ENCODE measurements at places on chromosomes 11 and 22.
A peak's percentile ranks its signal among the peaks of the same experiment; 100 is the strongest.

GRCh38 chr11:27385245-27385644 is 22.2 kb upstream of the CCDC34 start:
- no peak for DNase-seq

DNA sequence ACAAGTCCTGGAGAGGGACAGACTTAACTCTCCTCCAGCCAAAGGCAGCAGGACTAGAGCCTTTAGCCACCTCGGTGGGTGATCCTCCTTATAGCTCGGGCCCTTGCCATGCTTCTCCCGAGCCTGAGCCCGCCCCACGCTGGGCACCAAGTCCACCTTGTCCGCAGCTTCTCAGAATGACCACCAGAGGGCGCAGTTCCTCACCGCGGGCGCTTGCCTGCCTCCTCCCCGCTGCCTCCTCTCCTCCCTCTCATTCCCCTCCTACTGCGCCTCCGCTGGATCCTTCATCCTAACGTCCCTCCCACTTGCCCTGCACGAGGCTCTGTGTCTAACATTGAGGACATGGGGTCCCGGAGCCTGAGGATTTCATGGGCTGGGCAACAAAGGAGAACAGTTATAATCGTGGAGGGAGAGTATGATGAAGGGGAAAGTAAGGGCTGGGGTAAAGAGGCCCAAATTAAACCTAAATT is 11.3 kb upstream of the MOGAT2 start:
- no peak for DNase-seq

DNA sequence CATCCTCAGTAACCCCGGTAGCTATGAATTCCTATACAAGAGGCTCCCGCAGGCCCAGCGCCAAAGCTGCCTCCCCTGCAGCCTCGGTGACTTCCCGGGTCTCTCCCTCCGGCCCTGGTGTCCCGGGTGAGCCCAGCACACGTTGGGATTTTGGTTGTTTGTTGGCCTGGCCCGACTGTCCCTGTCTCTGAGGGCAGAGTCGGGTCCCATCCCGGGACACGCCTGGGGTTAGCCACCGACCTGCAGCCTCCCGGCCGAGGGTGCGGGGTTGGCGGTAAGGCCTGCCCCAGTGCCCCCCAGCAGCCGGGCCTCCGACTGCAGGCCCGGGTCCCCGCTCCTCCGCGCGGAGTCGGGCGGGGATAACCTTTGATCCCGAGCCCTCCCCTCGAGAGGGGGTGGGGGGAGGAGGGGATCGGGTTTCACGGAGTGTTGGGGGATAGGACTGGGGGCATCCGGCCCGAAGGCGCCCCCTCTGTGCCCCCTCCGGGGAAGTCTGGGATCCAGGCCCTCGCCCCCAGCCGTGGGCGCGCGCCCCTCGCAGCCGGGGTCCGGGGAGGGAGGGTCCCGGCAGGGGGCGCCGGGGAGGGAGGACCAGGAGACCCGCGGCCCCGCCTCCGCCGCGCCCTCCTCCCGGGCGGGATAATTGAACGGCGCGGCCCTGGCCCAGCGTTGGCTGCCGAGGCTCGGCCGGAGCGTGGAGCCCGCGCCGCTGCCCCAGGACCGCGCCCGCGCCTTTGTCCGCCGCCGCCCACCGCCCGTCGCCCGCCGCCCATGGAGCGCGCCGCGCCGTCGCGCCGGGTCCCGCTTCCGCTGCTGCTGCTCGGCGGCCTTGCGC is at the start of gene FBLN1:
Gene FBLN1 (plus strand): TSS at position 669 of the 835 bp plus-strand sequence. CDS start 103 bp downstream, at position 772.
- no peak for DNase-seq

- no peak for DNase-seq
Measured at GRCh38 chr11:95142431-95142830, 52.8 kb downstream of the ENDOD1 start.

DNA sequence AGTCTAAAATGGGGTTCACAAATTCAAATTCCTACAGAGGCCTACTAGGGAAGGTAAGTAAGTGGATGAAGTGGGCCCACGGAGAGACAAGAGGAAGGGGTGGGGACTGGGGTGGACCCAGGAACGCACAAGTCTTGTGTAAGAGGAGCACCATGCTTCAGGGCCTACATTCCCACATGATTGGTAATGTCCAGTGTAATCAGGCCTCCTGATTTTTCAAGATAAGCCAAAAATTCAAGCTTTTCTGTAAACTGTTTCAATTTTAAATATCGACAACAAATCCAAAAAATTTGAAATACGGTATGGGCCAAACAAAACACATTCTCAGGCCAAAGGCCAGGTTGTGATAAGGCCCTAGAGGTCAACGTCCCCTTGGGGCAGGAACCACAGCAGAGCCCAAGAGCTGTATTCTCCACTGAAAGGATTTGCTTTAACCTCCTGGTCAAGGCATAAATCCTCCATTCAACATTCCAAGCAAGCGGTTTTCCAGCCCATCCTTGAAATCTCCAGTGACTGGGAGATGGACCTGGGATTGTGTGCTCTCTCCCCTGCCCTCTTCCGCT is 116.4 kb downstream of the TRIM29 start:
- no peak for DNase-seq

- no peak for DNase-seq
Measured at GRCh38 chr11:17641792-17642350, 77.5 kb upstream of the MYOD1 start.

DNA sequence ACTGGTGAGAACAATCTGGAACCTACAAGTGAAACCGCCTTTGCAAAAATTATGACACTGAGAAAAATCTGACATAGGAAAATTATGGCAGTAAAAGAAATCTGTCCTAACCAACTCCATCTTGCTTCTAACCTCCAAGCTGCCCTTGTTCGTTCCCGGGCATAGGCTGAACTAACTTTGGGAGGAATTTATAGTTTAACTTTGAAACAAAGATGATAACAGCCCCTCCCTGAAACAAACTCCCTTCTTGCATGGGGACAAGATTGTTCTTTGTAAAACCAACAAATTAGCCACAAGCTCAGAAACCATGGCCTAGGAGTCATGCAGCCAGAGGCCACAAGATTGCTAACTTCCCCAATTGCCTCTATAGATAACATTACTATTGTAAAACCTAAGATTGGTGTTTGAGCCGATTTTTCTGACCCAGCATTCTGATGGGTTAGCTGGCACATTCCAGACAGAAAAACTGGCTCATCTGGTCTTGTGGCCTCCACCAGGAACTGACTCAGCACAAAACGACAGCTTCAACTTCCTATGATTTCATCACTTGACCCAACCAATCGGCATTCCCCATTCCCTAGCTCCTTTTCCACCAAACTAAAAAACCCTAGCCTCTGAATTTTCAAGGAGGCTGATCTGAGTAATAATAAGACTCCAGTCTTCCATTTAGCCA is 3.6 kb upstream of the CCDC81 start:
- DNase-seq, result no peak

- DNase-seq, result no peak
Measured at GRCh38 chr11:95134491-95134890, 44.8 kb downstream of the ENDOD1 start.

DNA sequence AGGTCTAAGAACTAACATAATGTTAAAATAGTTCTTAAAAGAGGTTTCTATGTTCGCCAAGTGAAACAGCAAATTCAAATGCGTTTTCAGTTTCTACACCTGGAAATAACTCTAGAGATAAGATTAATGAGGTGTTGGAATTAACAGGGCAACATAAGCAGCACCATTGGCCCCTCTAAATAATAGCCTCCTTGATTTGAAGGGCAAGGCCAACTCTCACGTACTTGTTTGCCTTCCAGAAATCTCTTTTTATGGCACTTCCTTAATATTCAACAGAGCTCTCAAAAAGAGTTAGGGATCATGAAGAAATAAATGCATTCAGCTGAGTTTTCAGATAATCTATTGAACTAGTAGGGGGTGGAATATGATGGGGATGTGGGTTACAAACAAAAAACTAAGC is 80.9 kb downstream of the AASDHPPT start:
- DNase-seq, result no peak

DNA sequence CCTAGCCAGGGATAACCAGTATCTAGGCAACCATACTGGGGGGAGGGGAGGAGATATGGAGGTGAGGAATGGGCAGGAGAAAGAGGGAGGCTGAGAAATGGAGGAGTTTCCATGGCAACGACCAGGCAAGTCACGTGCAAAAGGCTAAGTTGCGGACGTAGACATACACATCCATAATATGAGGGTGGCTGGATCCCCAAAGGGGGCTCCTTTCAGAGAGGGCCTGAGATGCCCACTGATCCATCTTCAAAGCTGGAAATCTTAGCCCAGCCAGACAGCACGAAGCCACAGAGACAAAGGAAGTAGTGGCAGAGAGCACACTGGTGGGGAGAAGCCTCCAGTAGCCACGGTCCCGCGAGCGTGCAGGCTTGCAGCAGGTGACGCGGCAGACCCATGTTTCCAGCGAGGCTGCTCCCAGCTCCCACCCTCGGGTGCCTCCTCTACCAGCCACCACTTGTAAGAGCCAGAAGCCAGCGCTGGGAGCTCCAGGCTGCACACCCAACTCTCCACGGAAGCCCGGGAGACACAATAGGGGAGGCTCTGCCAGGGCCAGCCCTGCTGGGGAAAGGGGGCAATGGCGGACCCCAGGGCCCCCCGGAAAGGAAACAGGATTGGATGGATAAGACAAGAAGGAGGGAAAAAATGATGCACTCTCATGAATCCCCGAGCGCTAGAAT is 938 bp downstream of the FXYD6 start:
- DNase-seq, result no peak

DNA sequence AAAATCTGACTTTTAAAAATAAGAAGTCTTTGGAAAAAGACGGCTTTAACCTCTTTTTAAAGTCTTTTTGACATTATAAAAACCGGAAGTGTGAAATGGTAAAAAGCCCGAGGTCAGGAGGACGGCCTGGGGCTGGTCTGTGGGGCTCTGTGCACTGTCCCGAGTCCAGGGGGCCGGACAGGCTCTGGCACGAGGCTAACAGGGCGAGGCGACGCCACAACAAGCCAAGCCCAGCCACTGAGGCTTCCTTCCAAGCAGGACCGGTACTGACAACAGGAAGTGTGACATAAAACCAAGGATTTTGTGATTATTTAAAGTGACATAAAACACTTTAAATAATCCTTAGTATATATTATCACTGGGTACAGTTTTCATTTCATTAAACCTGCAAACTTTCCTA is 39.2 kb downstream of the BRD1 start:
- no peak for DNase-seq

GRCh38 chr11:70368961-70369360 is 29.4 kb upstream of the CTTN start:
- DNase-seq, result no peak

- DNase-seq, result no peak
Measured at GRCh38 chr22:17753401-17753989, 20.8 kb downstream of the BID start.

- DNase-seq, result peak; percentile 90
Measured at GRCh38 chr11:1559111-1559951, 12.7 kb downstream of the DUSP8 start.

DNA sequence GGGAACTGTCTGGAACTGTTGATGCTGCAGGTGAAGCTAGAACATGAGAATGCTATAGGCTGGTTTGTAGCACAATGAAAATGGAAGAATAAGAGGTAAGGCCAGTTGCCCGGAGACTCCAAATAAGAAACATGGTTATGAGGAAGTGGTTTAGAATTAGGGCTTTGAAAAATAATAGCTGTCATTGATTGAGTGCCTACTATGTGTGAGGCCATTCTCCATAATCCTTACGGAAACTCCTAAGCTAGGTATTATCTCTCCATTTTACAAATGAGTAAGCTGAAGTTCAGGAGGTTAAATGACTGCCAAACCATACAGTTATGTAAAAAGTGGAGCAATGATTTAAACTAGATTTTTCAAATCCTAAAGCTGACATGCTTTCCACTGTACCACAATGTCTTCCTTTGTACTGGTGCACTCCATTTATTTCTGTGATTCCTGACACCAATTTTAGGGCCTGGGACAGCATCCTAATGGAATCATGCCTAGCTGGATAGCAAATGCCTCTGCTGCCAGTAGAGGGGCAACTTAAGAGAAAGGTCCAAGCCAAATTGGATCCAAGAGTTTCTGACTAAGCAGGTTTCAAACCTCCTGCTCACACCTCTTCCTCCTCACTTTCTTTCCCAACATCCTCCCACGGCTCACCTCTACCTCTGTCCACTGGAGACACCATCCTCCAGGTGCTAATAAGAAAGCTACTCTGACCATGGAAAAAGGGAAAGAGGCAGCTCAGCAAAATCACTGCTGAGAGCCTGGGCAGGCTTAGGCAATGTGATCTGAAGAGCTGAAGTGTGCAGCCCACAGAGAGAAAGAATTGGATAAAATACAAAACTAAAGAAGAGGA is 46.9 kb upstream of the PICALM start:
- DNase-seq, result no peak

- DNase-seq, result no peak
Measured at GRCh38 chr11:10606536-10607208, 38.2 kb upstream of the LYVE1 start.

GRCh38 chr11:9753021-9753420 is 89.1 kb downstream of the SWAP70 start:
- DNase-seq, result no peak

DNA sequence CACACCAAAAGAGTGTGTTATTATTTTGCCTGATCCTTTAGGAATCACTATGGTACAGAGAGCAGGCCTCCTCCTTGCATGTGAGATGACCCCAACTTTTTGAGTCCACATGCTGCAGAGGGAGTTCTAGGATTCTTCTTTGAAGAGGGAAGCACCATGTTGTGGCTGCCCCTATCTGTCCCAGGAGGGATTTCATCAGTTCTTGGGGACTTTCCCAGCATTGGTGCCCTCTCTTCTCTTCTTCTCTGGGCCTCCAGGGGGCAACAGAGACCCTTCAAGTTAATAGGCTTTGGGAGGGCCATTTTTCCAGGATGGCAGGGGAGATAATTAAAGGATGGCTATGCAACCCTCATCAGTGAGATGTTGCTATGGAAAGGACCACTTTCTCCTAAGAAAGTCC is 3.6 kb downstream of the MMP1 start:
- no peak for DNase-seq

GRCh38 chr11:116329354-116330090 is 443.3 kb downstream of the BUD13 start:
- no peak for DNase-seq

GRCh38 chr11:10602366-10602765 is 33.9 kb upstream of the LYVE1 start:
- no peak for DNase-seq

DNA sequence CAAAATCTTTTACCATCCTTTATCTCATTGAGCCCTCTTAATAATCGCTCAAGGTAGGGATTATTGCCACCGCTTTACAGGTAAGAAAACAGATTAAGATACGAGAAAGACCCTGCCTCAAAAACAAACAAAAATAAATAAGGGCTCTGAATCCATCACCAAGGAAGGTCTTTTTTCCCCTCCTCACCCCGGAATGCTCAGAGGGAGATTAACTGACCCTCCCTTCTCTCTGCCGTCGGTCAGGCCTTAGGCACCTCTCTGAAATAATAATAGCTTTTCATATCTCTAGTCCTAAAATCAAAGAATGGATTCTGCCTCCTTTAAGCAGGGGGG is 620 bp upstream of the ATG2A start:
- DNase-seq, result no peak

DNA sequence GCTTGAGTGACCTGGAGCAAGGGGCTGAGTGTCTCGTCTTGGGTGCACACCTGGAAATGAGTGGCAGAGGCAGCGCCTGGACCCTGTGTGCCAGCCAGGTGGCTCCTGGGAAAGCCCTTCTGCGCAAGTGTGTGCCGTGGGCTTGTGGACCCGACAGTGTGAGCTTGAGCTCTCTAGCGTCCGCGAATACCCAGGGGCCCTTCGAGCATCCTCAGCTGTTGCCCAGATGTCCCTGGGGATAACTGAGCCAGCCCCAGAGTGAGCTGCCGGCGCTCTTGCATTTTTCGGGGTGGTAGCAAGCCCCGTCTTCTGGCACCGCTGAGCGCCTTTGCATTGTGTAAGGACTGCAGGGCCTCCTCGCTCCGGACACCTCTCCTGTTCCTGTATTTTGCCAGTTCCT is 399.2 kb downstream of the TBC1D22A start:
- no peak for DNase-seq
